ENCODE measurements at places on chromosomes 3 and 15.

DNA sequence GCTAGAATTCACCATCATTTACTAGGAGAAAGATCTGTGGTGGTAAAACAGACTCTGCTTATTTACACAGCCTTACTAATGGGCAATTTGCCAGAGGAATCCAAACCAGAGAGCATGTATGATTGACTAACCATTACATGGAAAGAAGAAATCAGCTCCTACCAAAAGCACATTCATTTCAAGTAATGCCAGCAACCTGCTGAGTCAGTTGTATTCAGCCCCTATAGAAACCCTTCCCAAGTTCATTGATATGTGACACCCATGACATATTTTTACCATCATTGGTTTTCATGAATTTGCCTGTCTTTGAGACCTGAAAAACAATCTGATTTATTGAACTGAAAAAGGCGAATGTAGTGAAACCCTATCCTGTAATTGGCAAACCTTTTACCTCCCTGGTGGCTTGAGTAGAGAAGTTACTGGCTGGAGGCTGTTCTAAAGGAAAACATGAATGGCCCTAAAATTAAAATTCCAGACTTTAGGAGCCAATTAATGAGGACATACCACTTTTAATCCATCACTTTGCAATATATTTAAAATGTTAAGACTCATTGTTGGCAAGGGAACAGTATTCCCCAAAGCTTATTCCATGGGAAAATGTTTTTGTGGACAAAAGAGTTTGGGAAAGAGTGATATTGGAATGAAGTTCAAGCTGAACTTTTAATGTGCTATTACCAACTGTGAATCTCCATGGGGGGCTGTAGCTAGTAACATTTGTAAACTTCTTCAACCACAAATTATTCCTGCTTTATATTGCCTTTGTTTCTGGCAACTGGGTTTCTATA, 542.9 kb downstream of the FHIT start:
- no peak for DNase-seq

GRCh38 chr3:157865352-157866000, 240.7 kb downstream of the SHOX2 start:
- no peak for DNase-seq

GRCh38 chr15:67307156-67307555, 52.6 kb downstream of the IQCH start:
- DNase-seq, result no peak

GRCh38 chr15:37397266-37398022, 297.1 kb upstream of the MEIS2 start:
- DNase-seq, result no peak

DNA sequence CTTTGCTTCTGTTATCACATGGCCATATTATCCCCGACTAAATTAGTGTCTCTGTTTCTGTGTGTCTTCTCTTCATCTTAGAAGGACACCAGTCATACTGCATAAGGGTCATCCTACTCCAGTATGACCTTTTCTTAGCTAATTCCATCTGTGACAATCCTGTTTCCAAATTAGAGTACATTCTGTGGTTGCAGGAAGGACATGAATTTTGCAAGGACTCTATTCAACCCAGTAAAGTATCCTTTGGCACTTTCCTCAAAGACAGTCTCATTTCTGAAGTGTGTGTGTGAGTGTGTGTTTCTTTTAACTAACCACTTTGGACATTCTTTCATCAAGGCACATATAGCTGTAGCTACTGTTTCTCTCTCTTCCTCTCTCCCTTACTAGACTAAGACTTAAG, 15.2 kb upstream of the MME start:
- no peak for DNase-seq

- DNase-seq, result peak; percentile 21
These were observed 3.0 kb downstream of the SLC51A start for GRCh38 chr3:196219194-196219969.

DNA sequence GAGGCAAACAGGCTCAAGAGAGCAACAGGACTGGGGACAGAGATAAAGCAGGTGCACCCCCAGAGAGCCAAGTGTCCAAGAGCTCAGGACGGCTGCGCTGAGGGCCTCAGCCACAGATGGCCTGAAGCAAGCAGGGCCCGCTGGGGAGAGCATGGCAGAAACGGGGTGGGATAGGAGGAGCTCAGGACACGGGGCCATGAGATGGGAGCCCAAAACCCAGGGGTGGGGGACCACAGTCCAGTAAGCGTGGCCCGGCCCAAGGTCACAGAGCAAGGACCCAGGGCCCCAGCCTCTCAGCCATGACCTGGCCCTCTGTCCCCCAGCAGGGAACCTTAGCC, 9.5 kb downstream of the DUSP7 start:
- DNase-seq, result no peak

DNA sequence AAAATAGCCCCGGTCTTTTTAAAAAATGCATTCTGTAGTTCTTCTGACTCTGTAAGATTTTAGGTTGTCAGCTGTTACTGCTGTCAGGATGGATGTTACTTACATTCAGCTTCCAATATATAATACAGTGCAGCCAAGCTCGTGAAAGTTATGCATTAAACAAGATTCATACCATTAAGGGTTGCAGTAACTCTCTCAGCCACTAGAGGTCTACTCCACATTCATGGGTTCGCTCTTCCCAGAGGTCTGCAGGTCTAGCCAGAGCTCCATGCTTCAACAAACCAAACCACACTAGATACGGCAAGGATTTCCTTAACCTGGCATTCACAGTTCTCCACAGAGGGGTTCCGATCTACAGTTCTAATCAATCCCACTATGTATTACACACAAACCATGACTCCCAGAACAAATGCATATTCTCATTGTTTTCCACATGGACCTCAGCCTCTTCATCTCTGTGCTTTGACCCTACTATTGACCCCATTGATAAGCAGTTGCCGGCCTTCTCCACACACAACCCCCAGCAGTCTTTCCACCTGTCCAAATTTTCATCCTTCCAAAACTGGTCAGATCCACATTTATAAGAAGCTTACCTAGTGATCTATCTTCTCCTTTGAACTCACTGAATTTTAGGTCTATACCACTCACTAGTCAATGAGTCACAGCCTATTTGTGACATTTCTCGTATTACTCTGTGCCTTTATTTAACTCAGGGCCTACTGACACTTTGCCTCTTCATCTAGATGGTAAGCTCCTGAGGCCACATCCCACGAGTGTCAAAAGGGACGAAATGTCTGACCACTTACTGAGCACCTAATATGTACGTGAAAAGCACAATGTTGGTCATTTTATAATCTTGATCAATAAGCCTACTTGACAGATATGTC, 33.7 kb downstream of the RORA start:
- no peak for DNase-seq

DNA sequence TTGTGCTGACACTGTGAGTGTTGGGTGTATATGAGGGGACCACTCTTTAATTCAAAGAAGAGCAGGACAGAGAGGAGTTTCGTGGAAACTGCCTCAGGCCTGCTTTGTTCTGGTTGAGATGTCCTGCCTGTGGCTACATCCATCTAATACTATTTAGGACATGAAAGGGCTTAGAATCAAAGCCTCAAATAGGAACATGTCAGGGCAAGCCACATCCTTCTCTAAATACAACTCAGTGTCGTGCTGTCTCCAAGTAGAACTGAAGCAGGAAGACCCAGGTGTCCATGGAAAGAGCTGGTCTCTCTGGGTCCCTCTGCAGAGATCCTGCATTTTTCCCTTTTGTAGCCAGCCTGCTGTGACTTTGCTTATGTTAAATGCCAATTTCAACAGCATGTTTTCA, 156.2 kb upstream of the UMPS start:
- no peak for DNase-seq
